Vagina (tissue), 2 donors: ENCODE measurements at places on chromosomes 5 and 9.

GRCh38 chr9:125600194-125600593 lies 106.8 kb downstream of the MAPKAP1 start:
- DNase-seq = no peak
- no peak overlapping the region for H3K4me3 ChIP-seq
- no peaks in the 10 kb centered on the region for H3K27me3 ChIP-seq
- H3K27ac ChIP-seq = no peak overlapping the region

DNA sequence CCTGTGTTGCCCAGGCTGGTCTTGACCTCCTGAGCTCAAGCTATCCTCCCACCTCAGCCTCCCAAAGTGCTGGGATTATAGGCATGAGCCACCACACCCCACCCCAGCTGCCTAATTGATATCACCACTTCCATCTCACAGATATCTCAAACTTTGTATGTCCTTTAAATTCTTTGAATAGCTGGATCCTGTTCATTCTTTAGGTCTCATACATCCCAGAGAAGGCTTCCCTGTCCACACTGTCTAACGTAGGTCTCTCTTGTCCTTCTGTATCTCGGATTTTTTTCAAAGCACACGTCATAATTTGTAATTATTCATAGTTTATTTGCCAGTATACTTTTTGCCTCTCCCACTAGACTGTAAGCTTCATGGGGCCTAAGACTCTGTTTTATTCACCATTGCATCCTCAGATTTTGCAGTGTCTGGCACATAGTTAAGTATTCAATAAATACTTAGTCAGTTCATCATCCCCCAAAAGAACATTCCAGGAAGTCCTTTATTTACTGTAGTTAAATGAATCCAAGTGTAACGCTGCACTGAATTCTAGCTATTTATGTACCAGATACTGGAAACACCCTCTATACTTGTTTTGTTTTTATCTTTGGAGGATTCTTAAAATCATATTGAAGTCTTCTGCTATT lies 10.5 kb downstream of the ARSK start:
- no peak overlapping the region for H3K4me3 ChIP-seq
- no peaks in the 10 kb centered on the region for H3K27me3 ChIP-seq
- peaks cover 12% of the 10 kb centered on the region for H3K36me3 ChIP-seq
- no peak overlapping the region for H3K27ac ChIP-seq
- H3K4me1 ChIP-seq = no peaks in the 10 kb centered on the region
- DNase-seq = no peak

- H3K27me3 ChIP-seq = no peaks in the 10 kb centered on the region
- no peak overlapping the region for H3K4me3 ChIP-seq
- H3K4me1 ChIP-seq = peaks cover 9% of the 10 kb centered on the region
Measured at GRCh38 chr9:75979362-75979761, 88.9 kb downstream of the PCSK5 start.

- no peaks in the 10 kb centered on the region for H3K27me3 ChIP-seq
Measured at GRCh38 chr9:121820286-121821005, 169.0 kb downstream of the DAB2IP start.

DNA sequence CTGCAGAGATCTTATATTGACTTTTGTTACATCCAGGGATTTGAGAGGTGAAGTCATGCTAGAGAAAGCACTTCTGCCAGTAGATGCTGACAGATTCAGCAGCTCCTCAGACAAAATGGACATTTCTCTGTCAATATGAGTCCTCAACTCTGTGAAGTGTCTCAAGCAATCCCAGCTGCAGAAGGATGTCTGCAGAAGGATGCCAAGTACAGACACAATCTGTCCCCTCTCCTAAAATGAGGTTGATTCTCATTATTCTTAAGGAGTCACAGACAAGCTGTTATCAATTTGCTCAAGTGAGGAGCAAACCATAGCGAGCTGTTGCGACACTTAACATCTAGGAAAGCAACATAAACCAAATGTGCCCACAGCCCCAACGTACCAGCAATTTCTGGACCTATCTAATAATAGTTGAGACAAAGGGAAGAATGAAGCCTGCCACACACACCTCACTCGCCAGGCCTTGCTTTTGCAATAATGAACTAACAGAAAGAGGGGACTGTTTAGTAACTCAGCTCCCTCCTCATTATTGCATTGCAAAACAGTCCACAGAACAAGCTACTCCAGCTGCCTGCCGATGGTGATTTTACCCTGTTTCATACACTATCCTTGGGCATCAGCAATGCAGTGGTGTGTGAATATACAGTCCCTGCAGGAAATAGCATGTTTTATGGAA lies 364.2 kb upstream of the PDE4D start:
- H3K27me3 ChIP-seq = no peaks in the 10 kb centered on the region
- H3K4me3 ChIP-seq = no peak overlapping the region

DNA sequence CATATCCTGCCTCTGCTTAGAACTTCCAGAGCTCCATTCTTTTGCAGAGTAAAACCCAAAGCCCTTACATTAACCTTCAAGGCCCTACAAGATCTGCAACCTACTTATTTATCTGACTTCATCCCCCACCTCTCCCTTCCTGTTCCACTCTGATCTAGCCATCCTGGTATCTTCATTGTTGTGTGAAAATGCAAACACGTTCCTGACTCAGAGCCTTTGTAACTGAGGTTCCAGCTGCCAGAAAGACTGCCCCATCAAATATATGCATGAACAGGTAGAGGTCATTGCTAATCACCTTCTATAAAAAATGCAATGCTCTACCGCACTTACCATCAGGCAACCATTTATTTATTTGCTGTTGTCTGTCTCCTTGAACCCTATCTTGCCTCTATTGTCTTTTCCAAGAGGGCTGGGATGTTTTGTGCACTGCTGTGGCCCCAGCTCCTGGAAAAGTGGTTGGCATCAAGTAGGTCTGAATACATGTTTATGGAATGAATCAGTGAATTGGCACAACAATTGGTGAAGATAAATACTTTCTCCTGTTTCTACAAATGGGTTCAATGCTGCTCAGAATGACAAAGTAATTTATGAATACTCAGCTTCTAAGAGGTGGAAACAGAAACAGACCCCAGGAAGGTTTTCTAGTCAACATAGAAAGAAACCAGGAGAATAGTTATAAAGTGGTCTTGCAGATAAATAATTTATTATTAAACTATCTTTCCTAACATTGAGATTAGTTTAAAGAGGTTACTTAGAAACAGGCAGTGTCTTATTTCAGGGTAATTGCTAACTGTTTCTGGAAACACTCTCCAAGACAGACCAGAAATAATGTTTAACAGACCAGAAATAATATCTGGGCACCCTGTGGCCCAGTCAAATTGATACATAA lies 230.6 kb upstream of the CD180 start:
- no peak overlapping the region for H3K4me3 ChIP-seq
- no peaks in the 10 kb centered on the region for H3K4me1 ChIP-seq
- no peaks in the 10 kb centered on the region for H3K36me3 ChIP-seq
- DNase-seq = no peak

DNA sequence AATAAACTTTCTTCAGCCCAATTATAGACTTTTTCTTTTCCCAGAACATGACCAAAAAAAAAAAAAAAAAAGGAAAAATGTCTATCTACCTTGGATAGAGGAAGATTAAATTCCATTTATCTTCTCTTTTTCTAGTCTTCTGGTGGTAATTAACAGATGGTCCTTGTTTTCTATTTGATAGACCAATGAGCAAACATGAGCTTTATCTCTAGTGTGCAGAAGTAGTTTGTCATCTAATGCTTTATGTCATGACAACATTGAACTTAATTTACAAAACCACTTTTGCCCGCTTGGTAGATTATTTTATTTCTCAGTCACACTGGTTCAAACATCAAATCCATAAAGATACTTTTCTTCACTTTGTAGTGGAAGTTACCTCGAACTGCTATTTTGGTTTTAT lies 69.5 kb upstream of the ELL2 start:
- no peak for DNase-seq
- no peak overlapping the region for H3K4me3 ChIP-seq
- no peaks in the 10 kb centered on the region for H3K4me1 ChIP-seq
- no peak overlapping the region for H3K27ac ChIP-seq

DNA sequence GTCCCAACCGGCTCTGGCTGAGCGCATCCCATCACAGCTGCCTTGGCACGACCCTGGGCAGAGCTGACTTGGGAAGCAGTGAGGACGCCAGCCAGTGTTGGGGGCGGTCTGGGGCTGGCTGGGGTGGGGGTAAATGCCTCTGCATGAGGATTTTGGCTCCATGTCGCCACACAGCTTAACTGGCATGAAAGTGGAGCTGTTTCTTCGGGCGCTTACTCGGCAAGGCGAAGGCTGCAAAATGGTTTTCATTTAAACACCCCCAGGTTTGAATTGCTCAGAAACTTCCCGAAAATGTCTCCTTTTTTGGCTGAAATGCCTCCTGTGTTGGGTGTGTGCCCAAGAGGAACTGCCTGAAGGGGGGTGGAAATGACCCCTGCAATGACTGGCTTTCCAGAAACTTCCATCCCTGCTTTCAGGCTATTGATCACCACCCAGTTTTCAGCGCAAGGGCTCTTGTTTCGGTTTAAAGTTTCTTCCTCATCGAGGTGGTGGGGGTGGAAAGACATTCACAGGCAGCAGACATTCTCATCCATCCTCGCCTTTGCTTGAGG lies 38.3 kb downstream of the PTGES start:
- no peak overlapping the region for H3K4me3 ChIP-seq
- H3K36me3 ChIP-seq = no peaks in the 10 kb centered on the region
- H3K27ac ChIP-seq = peak overlapping the region; percentile 76
- no peaks in the 10 kb centered on the region for H3K27me3 ChIP-seq

GRCh38 chr5:112086740-112087139 lies 329.7 kb upstream of the NREP start:
- DNase-seq = no peak
- no peak overlapping the region for H3K4me3 ChIP-seq
- H3K36me3 ChIP-seq = no peaks in the 10 kb centered on the region

DNA sequence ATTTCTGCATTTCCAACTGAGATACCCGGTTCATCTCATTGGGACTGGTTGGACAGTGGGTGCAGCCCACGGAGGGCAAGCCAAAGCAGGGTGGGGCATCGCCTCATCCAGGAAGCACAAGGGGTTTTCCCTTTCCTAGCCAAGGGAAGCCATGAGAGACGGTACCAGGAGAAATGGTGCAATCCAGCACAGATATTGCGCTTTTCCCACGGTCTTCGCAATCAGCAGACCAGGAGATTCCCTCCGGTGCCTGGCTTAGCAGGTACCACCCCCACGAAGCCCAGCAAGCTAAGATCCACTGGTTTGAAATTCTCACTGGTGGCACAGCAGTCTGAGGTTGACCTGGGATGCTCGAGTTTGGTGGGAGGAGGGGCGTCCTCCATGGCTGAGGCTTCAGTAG lies 527.0 kb downstream of the TLE1 start:
- H3K36me3 ChIP-seq = no peaks in the 10 kb centered on the region
- no peak for DNase-seq
- H3K27me3 ChIP-seq = no peaks in the 10 kb centered on the region

DNA sequence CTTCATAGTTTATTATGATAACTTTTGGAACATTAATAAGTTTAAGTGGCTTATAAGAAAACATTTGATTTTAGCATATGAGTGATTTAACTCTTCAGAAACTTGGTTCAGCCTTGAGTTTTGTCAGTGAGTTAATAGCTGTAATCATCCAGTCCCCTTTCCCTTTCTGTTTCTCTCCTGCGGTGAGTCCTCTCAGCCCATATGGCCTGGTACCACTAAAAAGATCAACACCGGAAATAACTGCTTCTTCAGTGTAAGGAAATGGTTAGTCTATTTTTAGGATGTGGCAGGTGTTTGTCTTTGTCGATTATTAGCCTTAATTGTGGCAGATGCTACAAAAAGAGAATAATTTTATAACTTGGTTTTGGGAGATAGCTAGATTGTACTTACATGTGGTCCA lies 120.2 kb upstream of the GRHPR start:
- no peaks in the 10 kb centered on the region for H3K36me3 ChIP-seq
- H3K4me3 ChIP-seq = no peak overlapping the region
- H3K27ac ChIP-seq = no peak overlapping the region
- no peaks in the 10 kb centered on the region for H3K4me1 ChIP-seq
- DNase-seq = no peak
- H3K27me3 ChIP-seq = no peaks in the 10 kb centered on the region

DNA sequence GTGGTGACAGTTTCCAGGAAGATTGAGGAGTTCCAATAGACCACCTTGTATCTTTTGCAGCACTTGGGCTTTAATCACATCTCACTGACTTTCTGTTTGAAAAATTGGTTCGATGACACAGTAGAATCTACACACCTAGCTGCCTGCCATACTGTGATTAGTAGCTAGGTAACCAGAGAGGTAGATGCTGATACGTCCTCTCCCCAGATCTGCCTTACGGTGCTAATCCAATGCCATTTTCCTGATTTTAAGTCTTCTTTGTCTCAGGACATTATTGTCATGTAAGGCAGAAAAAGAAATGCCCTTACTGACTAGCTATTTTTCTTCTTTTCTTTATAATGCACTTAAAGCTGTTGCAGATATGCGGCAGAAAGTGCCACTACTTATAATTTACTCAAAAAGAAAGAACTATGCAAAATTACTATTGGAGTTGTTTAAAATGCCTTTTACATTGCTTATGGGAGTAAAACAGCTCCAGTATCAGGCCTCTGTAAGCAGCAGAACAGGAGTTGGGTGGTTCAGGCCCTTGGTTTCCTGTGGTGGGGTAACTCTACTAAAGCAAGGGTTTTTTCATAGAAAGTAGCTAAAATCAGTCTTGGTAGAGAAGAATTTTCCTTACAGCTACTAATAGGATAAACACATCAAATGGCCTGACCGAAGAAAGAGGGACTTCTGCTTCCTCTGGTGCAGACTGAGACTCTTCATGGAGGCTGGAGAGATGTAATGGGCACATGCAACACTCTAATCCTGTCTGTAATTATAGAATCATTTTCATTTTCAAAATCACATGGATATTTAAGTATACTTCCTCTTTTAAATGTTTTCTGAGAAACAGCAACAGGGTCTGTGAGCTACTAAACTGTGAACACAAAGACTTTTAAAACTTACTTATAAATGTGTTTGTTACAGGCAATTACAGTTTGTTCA lies 177.2 kb downstream of the MAPKAP1 start:
- no peak overlapping the region for H3K4me3 ChIP-seq
- no peak overlapping the region for H3K27ac ChIP-seq
- H3K4me1 ChIP-seq = peaks cover 33% of the 10 kb centered on the region
- H3K27me3 ChIP-seq = no peaks in the 10 kb centered on the region
- no peaks in the 10 kb centered on the region for H3K36me3 ChIP-seq
- DNase-seq = no peak

- no peak for DNase-seq
- no peaks in the 10 kb centered on the region for H3K36me3 ChIP-seq
- H3K27me3 ChIP-seq = no peaks in the 10 kb centered on the region
- no peak overlapping the region for H3K27ac ChIP-seq
- H3K4me1 ChIP-seq = peaks cover 8% of the 10 kb centered on the region
- H3K4me3 ChIP-seq = no peak overlapping the region
Measured at GRCh38 chr9:6780690-6781089, 22.9 kb downstream of the KDM4C start.

DNA sequence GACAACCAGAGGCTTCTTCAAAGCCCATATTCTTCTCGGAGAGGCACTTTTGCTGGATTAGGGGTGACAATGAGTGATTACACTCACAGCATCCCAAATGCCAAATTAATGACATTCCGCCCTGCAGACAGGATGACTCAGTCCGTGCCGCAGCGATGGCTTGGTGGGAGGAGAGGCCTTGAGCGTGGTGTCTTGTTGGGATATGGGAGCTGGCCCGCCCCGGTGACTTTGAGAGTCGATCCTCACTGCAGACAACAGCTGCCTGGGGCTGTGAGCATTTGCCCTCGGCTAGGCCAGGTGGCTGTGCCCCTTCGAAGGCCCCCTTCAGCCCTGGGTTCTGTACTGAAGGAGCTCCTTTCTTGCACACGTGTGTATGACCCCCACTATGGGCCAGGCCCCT lies 29.8 kb downstream of the OLFM1 start:
- no peaks in the 10 kb centered on the region for H3K27me3 ChIP-seq
- no peak for DNase-seq
- no peaks in the 10 kb centered on the region for H3K4me1 ChIP-seq
- no peak overlapping the region for H3K27ac ChIP-seq
- H3K36me3 ChIP-seq = no peaks in the 10 kb centered on the region
- no peak overlapping the region for H3K4me3 ChIP-seq

GRCh38 chr5:141637767-141638419 lies 1.1 kb downstream of the RELL2 start:
- H3K4me1 ChIP-seq = peaks cover 34% of the 10 kb centered on the region
- DNase-seq = peak; percentile 82
- H3K4me3 ChIP-seq = peak overlapping the region; percentile 85
- H3K36me3 ChIP-seq = no peaks in the 10 kb centered on the region
